NCI-H226 (cell line): ENCODE measurements at places on chromosomes 3 and 15.
A peak's percentile ranks its signal among the peaks of the same experiment; 100 is the strongest.

GRCh38 chr15:30992249-30992864, 929 bp upstream of the MTMR10 start:
- DNase-seq: no peak

- DNase-seq: no peak
These were observed 39.3 kb downstream of the NFKBIZ start for GRCh38 chr3:101888653-101889052.

GRCh38 chr3:178538056-178538455, 1.8 kb downstream of the KCNMB2 start:
- DNase-seq: no peak

- DNase-seq: peak; percentile 46
These were observed 112.7 kb downstream of the RAB11A start for GRCh38 chr15:65981837-65982626.

DNA sequence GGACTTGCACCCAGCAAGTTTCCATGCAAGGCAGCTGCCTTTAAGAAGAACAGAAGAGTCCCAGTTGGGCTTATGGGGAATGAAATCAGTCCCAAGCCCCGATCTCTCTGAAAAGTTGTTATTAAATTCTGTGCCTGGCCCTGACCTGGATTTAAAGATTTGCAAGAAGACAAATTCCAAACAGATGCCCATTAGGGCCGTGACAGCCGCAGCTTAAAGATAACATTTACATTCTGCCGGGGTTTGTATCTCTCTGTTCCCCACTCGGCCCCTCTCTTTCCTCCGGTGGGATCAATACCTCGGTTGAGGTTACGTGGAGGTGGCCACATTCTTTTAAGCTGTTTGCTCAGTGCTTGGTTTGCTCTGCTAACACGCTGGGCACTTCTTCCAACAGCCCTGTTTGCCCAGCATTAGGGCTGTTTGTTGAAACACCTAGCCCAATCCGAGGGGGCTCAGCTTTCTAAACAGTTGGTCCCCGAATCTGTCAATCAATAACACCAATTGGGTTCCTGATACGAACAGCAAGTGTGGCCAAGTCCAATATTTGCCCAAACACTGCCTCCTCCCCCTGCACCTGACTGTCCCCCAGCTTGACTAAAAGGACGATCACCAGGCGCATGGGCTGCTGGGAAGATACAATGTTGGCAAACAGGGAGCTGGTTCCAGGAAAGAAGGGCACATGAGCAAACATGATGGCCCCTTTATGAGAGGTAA, 108.6 kb downstream of the RPLP1 start:
- DNase-seq: no peak

DNA sequence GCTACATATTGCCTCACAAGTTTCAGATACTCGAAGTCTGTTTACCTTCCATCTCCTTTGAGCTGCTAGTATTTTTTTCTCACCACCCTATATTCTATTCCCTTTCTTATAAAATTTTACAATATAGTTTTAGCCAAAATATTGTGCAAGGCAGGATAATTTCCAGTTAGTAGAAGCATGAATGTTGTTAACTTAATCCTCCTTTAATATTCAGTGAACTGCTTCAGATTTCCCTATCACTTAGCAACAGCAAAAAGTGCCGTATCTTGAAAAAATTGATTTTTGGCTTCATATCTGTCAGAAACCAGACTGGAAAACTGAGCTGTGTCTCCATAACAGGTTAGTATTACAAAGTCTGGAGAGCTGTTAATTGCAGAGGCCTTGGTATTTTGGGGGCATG, 24.0 kb downstream of the PLSCR4 start:
- no peak for DNase-seq

- DNase-seq: peak; percentile 31
These were observed 684 bp downstream of the SLTM start for GRCh38 chr15:58932710-58933280.

DNA sequence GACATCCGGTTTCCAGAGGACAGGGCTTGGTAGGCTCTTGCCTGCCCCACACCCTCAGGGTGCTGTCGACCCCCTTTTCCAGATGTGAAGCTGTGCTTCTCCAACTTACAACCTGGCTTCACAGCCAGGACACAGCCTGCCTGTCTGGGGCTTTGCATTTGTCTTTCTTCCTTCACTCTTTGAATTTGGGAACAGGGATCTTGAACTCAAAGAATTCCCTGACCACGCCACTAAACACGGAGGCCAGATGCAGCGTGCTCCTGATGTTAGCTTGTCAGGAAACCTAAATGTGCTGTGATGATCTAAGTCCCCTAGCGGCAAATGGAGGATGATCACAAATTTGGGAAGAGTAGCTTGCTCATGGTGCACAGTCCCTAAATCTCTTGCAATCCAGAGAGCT, 244.8 kb upstream of the RGMA start:
- DNase-seq: no peak

- no peak for DNase-seq
These were observed 23.4 kb downstream of the CHRNA7 start for GRCh38 chr15:32053719-32054118.

GRCh38 chr3:133757701-133758567, 11.7 kb downstream of the TF start:
- no peak for DNase-seq

GRCh38 chr3:25945836-25946235, 155.9 kb downstream of the OXSM start:
- DNase-seq: no peak

GRCh38 chr3:113454630-113455029, 13.3 kb upstream of the CFAP44 start:
- no peak for DNase-seq

DNA sequence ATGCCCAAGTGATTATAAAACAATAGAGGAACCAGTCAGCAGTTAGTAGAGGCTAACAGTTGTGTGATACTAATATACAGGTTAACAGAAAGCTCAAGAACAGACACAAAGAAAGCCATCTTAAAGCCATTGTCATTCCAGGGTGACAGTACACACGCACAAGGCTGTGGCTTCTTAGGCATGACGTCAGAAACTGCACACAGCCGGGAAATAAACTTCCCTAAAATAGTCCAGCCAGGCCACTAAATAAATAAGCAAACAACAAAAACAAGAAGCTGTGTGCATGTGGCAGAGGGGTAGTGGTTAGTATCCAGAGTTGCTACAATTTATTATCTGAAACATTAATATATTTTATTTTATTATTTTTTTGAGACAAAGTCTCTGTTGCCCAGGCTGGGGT, 49.8 kb downstream of the PPCDC start:
- DNase-seq: no peak

DNA sequence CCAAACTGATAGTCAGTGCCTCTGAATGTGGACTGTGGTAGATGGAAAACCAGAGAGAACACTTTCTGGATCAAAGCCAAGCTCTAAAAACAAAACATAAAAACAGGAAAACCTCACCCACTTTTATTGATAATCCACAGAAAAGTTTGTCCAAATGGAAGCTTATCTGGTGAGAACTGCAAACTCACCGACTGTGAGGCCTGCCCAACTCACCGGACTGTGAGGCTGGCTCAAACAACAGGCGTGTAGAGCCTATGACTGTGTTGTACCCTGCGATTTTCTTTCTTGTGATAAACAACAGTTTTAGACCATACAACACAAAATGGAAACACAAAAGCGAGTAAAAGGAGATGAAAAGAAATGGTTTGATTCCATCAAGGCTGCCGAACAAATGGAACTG, 7.2 kb downstream of the PRR23C start:
- no peak for DNase-seq

DNA sequence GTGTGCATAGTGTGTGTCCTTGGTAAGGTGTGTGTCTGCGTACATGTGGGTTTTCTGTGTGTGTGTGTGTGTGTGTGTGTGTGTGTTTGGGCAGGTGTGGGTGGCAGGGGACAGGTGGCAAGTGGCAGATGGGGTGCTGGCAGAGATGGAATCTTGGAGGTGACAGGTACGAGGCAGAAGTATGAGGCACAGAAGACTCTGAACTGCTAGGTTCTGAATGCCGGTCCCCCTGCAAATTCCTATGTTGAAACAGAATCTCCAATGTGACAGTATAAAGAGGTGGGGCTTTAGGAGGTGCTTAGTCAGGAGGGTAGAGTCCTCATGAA, 29.8 kb downstream of the SRPRB start:
- DNase-seq: no peak

- peak; percentile 68 for DNase-seq
These were observed 84.6 kb upstream of the CDV3 start for GRCh38 chr3:133488785-133489367.

- peak; percentile 78 for DNase-seq
These were observed 6.8 kb downstream of the SLC35A5 start for GRCh38 chr3:112568642-112569041.

DNA sequence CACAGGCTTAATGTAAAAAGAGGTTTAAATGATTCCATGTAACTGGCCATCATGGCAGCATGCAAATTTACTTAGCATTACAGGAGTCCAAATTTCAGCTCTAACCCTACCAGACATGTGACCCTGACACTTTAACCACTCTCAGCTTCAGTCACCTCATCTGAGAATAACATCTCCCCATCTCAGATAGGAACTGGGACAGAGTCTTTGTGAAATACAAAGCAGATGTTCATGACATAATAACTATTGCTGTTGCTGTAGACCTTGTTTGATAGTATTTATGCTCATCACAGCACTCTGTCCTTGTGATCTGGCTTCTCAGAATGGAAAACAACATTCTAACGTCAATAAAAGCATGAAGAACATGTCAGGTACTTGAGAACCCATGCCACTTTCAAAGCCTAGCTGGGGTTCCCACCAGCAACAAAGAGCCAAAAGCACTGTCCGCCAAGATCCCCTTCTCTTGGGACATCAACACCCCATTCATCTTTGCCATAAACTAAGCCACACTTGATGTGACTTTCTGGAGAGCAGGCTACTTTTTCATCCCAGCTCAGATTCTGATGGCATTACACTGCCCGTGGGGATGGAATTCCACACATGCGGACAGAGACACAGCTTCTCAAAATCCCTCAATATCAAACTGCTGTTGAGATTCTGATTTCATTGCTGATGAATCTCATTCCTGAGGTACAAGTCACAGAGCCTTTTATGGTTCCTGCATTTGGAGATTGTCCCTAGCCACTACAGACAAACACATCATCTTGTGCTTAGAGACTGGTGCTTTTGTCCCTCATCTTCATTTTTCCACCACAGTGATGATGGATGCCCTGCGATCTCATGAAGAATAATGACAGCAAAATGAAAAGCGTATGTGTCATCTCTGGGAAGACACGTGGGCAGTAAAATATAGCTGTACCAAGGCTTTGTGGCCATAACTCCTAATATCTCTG, 202.7 kb downstream of the TNIK start:
- DNase-seq: no peak

DNA sequence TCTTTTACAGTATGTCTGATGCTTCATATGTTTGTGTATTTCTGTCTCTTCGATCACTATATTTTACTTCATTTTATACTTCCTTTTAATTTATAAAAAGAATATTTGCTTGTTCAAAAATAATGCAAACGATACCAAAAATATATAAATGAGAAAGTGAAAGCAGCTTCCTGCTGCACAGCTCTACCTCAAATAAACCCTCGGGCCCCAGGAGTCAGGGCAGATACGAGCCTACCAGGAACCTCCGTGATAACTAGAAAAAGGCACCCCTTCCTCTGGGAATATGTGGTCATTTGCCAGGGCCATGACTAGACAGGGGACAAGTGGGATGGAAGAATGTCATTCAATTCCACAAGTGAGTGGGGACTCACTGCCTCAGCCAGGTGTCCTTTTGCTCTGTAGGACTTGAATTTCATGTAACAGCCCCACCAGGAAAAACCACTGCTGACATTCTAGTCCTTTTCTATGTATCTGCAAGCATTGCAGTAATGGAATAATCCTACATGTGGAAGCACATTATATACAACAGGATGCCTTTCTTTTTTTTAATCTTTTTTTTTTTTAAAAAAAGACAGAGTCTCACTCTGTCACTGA, 133.3 kb downstream of the SUCLG2 start:
- no peak for DNase-seq

GRCh38 chr3:107855710-107856109, 235.1 kb downstream of the CD47 start:
- DNase-seq: no peak

- no peak for DNase-seq
These were observed 32.6 kb downstream of the ALS2CL start for GRCh38 chr3:46660543-46661523.

DNA sequence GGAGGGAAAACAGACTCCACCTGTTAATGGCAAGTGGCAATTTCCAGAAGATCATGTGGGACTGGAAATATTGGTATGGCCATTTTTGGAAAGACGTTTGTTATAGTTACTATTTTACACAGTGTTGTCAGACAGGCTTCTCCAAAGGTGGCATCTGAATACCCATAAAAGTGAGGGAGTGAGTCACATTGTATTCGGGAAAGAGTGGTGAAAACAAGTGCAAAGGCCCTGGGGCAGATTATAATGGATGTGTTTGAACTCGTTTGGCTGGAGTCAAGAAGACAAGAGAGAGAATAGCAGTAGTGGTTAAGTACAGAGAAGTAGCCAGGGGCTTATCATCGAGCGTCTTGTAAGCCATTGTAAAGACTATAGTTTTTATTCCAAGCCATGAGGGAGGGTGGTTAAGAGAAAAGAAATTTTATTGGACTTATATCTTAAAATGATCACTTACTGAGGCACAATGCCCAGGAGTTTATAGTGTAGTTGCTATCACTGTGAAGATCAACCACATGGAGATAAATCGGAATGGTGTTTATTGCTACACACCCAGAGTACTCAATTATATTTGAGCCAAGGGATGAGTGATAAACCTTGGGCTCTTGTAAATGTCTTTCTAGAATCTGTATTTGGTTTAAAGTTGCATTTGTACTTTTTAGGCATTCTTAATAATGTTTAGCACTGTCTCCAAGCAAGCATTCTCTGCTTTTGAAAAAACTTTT, 212.8 kb upstream of the KBTBD8 start:
- DNase-seq: no peak

DNA sequence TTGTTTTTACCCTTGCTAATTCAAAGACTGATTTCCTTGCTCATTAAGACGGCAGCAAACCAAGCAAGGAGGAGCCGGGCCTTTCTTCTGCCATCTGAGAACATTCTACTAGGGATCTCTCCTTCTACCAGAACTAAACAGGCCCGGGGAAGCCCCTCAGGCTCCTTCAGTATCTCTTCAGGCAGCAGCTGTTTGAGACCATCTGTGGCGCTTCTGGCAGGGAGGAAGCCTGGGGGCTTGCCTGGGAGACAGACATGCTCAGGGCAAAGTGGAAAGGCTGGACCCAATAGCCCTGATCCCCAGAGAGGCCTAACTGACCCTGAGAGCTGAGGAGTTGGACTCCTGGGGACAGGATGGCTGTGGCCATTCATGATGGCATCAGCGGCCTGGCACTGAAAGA, 67.9 kb downstream of the FEM1B start:
- DNase-seq: no peak

DNA sequence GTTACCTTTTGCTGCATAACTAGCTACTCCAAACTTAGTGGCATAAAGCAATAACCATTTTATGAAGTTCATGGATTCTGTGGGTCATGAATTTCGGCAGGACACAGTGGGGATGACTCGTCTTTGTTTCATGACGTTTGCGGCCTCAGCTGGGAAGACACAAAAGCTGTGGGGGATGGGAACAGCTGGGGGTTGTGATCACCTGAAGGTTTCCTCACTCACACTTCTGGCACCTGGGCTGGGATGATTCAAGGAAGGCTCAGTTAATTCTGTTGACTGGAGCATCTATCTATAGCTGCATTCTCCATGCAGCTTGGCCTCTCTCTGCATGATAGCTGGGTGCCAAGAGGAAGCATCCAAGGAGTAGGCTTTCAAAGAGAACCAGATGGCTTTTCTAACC, 332.8 kb downstream of the ULK4 start:
- DNase-seq: no peak
